ENCODE measurements at places on chromosomes 7 and 10. TPM values are rescaled to one million over a fixed set of nuclear protein-coding genes. Genes with fewer than 3 reads are reported as not detected.

GRCh38 chr10:80498078-80498832 is 39.4 kb upstream of the SH2D4B start:
- DNase-seq = no peak

- no peak for DNase-seq
These were observed 83.4 kb upstream of the NUPR2 start for GRCh38 chr7:56199639-56200038.

Gene ZNF736
- total RNA-seq = not detected

- DNase-seq = no peak
These were observed 438.6 kb upstream of the MGMT start for GRCh38 chr10:129028451-129028850.

- peak; percentile 76 for DNase-seq
These were observed 45.5 kb upstream of the TARP start for GRCh38 chr7:38318803-38319416.

Gene ITIH2
- total RNA-seq = 194 TPM

- DNase-seq = peak; percentile 83
These were observed 5.8 kb upstream of the KCNH2 start for GRCh38 chr7:150983893-150984368.

DNA sequence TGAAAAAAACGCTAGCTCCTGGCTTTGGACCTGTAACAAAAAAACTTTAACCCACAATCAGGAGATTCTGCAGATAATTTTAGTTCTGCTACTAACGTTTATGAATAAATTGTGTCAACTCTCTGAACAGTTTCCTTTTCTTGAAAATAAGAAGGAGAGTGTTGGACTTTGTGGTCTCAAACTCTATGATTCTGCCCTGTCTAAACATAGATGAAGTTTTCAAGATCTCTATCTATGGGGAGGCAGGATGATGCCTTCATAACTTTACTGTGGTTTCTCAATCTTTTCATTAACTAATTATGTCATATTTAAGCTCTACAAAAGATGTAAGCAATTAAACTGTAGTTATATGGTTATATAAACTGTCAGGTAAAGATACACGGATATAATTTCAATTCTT is 162.0 kb downstream of the REEP3 start:
- no peak for DNase-seq

- no peak for DNase-seq
These were observed 24.0 kb upstream of the INPP5F start for GRCh38 chr10:119701861-119702260.

Gene IDI2
- not detected for total RNA-seq

GRCh38 chr7:25615003-25615402 is 386.7 kb upstream of the NPVF start:
- peak; percentile 16 for DNase-seq

DNA sequence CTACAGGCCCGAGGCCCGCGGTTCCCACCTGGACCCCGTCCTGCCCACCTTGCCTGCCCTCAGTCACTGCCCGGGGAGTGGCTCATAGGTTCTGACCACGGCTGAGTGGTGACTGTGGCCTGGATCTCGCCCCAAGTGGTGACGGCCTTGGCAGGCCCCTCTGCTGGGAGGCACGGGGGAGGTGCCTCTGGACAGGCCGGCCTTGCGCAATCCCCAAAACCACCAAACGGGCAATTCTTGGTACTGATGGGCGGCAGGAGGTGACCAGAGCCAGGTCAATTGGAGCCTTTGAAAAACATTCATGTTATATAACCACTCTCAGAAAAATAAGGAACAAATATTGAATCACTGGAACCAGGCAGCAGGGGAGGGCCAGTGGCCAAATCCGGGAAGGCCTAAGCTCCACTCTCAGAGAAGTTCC is 83.4 kb downstream of the PRKAG2 start:
- no peak for DNase-seq

- no peak for DNase-seq
These were observed 7.9 kb downstream of the KIF5B start for GRCh38 chr10:32048282-32048681.

DNA sequence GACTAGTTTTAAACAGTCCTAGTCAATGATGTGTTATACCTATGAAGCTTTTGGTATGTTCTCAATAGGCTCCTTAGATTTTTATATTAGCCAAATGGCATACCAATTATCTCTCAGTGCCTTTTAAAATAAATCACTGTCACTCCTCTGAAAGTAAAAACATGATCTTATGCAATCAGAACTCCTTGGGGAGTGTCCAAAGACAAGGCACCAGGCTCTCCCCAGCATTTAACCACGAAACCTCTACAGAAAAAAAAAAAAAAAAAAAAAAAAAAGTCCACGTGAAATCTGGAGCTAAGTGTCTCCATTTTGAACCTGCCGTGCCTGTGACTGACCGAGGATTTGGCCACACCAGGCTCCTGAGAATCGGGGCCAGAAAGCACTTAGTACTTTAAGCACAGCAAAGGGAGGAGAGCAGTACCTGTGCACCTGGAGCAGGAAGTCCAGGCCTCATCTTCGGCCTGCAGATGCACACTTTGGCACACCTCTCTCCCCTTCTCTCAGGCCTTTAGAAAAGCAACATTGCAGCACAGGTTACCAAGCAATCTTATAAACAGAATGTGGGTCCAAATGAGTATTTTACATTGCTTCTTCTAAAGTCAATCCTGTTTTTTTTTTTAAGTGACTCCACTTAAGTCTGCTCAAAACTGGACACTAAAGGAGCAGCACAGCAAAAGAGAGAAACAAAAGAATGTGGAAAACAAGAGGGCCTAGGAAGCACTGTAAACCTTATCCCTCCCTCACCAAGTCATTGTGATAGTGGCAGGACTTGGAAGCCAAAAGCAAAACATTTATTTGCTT is 1.5 kb downstream of the FAM13C start:
- DNase-seq = no peak

Gene HSPA12A
- 7.9 TPM for total RNA-seq

- DNase-seq = peak; percentile 37
These were observed 16.8 kb downstream of the ASAH2 start for GRCh38 chr10:50234486-50234885.

- no peak for DNase-seq
These were observed 6.2 kb downstream of the GSAP start for GRCh38 chr7:77409739-77410547.

Gene FKBP6
- total RNA-seq = 0.12 TPM

- DNase-seq = no peak
These were observed 222.6 kb downstream of the WDR11 start for GRCh38 chr10:121073728-121074127.

Gene PIP
- total RNA-seq = not detected

DNA sequence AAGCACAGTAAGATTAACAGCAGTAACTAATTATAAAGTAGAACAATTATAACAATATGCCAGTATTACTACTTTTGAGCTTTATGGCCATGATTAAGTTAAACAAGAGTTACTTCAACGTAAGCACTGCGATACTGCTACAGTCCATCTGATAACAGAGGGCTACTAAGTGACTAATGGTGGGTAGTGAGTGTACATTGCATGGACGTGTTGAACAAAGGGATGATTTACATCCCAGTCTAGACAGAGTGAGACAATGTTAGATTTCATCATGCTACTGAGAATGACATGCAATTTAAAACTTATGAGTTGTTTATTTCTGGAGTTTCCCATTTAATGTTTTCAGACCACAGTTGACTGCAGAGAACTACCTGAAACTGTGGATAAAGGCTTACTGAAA is 45.6 kb downstream of the TPST1 start:
- peak; percentile 49 for DNase-seq

Gene CPA4
- total RNA-seq = 2.1 TPM

- no peak for DNase-seq
These were observed 21.9 kb downstream of the ARID5B start for GRCh38 chr10:61923210-61923949.

GRCh38 chr7:87164433-87164832 is 12.2 kb downstream of the DMTF1 start:
- DNase-seq = no peak

DNA sequence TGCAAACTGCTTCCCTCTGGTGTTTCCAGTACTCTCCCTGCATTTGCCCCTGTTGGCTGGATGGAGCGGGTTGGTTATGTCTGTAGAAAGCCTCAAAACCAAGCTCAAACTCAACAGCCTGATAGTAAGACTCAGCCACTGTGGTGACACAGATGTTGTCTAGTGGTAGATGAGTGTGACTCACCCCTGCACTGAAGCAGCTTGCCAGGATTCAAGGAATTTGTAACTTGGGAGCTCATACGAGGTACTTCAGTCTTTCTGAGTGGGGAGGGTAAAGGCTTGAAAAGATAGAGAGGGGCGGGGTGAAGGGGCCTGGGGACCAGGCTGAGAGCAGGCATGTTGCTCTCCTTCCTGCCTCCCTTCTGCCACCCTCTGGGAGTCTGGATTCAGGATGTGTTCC is 22.9 kb upstream of the AQP1 start:
- DNase-seq = peak; percentile 55

- peak; percentile 36 for DNase-seq
These were observed 473.9 kb downstream of the AUTS2 start for GRCh38 chr7:70072220-70072619.

Gene ARHGAP19
- 8.7 TPM for total RNA-seq

DNA sequence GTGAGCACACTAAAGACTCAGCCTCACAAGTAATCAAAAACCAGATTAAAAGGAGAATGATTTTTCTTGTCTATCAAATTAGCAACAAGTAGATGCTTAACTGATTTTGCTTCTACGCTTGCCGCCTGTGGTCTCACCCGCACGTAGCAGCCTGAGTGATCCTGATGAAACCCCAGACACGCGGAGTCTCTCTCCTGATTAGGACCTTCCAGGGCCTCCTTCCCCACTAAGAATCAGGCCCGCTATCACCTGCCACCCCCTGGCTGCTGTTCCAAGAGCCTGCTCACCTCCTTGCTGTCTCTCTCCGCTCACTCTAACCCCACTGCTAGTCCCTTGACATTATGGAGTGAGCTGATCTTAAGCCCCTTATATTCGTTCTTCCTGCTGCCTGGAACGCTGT is 325.9 kb upstream of the NRP1 start:
- no peak for DNase-seq

DNA sequence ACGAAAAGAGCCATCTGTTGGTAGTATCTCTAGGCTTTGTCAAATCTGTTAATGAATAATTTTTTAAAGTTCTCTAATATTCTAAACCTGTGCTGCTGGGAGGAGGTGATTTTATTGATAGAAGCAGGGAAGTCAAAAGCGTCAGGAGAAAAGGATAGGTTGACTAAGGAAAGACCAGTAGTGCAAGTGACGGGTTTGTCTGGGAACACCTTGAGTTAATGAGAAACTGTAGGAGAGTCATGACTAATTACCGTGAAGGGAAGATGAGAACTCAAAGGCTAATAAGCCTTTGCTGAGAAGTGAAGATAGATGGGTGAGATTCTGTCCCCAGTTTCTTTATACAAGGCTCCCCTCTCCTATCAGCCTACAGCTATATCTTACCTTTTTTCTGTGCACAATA is 5.0 kb upstream of the PDK4 start:
- no peak for DNase-seq

Gene UBE3C
- 66.3 TPM for total RNA-seq

GRCh38 chr10:58897708-58898107 is 278.7 kb upstream of the PHYHIPL start:
- DNase-seq = no peak

DNA sequence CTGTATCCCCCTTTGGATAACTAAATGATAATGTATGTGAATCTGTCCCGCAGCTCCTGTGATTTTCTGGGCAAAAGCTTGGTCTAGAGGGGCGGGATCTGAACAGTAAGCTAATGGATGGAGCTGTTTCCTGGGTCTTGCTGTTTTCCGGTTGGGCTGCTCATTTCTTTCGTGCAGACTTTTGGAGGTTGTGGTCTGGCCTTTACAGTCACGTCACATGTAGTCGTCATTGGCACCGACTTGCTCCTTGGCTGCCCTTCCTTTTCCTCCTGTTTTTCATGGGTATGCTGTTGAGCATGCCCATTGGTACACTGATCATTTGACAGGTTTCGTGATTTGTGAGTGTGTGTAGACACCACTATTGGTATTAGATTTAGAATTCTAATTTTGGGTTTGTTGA is 2.0 kb downstream of the FBH1 start:
- no peak for DNase-seq

All from hepatocyte (in vitro differentiated cells).